ENCODE measurements at places on chromosomes 1 and 21.

DNA sequence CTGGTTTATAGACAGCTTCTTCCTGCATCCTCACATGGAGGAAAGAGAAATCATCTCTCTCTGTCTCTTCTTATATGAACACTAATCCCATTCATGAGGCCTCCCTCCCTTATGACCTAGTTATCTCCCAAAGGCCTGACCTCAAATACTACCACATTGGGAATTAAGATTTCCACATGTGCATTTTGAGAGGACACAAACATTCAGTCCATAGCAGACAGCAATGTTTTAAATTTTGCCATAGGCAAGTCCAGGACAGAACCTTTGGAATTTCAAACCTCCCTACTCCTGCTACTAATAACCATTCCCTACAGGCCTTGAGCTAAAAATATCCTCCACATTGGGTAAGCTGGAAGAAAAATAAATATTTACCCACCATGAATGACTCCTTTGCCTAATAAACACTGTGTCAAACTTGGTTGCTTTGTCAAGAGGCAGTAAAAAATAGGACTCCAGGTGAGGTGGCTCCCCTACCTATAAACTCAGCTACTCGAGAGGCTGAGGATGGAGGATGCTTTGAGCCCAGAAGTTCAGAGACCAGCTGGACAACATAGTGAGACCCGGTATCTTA is 113.7 kb downstream of the ZNF281 start:
- no peak for DNase-seq

DNA sequence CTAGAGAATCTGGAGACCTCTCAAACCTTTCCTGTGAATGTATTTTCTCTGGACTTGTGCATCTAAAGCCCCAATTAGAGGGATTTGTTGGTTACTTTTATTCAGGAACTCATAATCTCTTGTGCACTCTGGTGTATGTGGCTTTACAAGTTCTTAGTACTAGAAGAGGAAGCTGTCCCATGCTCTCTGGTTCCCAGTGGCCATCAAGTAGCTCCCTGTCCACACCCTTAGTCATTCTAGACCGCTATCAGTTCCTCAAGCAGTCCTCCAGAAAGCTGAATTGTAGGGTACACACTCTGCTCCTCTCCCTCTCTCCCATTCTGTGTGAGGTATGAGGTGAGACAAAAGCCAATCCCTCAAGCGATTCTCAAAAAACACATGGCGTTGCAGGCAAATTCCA is 470.3 kb downstream of the PTPRC start:
- no peak for DNase-seq

GRCh38 chr1:191669629-191670028 is 488.6 kb upstream of the RGS18 start:
- DNase-seq: no peak

DNA sequence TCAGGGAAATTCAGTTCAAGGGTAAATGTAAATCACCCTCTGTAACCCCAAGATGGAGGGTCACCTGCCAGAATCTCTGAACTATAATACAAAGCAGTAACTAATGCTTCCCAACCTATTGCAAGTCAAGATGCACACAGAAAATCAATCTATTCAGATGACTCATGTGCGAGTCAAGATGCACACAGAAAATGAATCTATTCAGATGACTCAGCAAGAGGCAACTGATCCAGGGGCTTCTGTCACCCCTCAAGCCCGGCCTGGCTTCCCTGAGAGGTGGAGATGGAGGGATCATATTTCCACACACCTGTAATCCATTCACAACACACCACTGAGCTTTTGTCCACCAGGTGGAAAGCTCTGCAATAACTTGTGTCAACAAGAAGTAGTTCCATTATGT is 17.4 kb upstream of the HIVEP3 start:
- no peak for DNase-seq

DNA sequence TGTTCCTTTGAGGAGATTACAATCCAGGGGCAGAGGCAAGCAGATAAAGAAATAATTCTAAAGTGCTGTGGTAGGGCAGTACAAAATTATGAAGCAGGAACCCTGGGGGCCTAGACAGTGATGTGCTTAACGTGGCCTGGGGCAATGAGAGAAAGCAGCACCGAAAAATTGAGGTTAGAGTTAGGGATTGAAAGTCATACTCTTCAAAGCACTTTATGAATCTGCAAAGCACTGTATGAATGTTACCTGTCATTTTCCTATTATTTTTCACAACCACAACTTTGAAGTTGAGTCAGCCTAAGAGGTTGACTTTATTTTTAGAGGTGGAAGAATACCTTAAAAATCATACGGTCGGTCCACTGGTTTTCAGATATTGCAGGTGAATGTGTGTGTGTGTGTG is 183.4 kb upstream of the NFIA start:
- DNase-seq: no peak

GRCh38 chr1:27405074-27405473 is 12.7 kb downstream of the GPR3 start:
- DNase-seq: no peak

GRCh38 chr1:244598611-244599010 is 54.3 kb upstream of the DESI2 start:
- DNase-seq: no peak

DNA sequence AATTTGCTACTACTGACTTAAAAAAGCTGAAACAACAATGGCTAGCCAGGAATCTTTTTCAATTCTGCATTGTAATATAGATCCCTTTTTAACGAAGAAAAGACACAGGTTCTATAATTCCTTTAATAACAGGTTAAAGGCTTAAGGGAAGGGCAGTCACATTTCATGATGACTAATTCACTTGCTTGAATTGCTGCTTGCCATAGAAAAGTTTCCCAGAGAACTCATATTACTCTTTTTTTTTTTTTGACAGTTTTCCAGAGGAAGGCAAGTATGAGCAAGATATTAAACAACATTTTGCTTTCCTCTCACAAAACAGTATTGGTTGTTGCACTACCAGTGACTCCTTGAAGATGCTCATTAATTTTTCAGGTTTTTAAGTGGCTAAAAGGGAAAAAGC is 60.9 kb downstream of the IL23R start:
- no peak for DNase-seq

GRCh38 chr1:203691447-203691846 is 64.8 kb downstream of the ATP2B4 start:
- DNase-seq: no peak

- DNase-seq: no peak
Measured at GRCh38 chr21:36487641-36488307, 7.9 kb upstream of the CLDN14 start.

DNA sequence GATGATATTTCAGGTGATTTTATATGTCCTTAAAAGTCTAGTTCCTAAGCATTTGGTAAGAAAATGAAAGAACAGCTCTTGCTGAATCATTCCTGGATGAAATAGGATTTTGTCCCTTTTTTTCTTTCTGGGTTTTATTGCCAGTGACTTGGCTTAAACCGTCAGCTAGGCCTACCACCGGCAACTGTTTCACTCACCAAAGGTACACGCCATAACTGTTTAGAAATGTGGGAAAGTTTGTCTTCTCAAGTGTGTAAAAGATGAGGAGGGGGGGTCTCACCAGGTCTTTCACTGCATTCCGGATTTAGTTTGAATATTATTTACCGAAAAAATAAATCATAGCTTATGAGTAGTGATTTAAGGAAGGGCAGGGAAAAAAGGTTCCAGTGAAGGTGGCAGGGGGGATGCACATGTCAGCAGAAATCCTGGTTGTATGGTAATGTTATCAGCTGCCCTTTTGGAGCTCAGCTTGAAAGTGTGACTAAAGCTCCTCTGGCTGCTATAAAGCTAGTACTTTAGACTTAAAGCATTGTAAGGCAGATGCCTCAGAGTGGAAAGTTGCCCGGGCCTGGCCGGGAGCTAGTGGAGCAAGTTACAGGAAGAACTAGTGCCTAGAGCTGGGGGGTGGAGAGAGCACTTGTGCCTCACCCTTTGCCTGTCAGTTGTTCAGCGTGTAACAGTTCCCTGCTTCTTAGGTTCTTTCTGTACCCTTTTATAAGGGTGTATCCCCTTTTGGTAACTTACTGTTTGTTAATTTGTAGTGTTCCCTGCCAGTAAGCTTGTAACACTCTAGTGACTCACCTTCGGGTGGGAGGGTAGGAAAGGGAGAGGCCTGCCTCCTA is 3.1 kb downstream of the ATP1A1 start:
- no peak for DNase-seq

DNA sequence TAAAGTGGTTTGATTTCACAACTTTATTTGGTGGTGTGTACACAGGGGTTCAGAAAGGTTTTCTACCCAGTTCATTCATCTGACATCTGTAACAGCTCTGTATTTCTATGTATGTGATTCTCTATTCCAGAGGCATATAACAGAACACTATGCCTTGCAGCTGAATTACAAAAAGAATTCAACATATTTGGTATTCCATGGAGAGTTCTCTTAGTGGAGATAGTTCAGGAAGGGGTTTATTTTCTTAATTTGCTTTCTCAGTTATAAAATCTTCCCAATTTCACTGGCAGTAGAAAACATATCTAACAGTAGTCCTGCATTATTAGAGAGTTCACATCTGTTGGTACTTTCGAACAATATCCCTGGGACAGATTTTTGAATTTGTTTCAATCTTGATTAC is 207.9 kb upstream of the LYPLAL1 start:
- DNase-seq: no peak

DNA sequence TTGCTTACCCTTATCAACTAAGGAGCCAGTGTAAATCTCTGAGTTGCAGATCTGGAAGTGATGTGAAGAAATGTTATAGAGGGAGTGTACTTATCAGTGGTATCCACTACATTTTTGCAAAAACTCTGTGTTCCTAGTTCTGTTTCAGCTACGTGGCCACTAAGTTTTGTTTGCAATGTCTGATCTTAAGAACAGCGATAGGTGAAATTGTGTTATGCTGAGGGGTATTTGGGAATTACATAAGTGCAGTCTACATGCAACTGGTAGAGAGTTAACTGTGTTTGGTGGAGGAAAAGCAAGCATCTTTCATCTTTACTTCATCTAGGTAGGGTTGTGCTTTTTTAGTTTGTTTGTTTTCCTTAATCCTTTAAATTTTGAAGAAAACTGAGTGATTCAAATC is 198.8 kb upstream of the SGIP1 start:
- no peak for DNase-seq

DNA sequence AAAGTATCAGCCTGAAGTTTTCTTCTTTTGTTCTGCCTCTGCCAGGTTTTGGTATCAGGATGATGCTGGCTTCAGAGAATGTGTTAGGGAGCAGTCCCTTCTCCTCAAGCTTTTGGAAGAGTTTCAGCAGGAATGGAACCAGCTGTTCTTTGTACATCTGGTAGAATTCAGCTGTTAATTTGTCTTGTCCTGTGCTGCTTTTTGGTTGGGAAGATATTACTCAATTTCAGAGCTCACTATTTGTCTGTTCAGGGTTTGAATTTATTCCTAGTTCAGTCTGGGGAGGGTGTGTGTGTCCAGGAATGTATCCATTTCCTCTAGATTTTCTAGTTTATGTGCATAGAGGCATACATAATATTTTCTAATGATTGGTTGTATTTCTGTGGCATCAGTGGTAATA is 12.8 kb downstream of the ZNF678 start:
- no peak for DNase-seq

GRCh38 chr21:36396971-36397370 is 11.8 kb downstream of the CHAF1B start:
- no peak for DNase-seq

DNA sequence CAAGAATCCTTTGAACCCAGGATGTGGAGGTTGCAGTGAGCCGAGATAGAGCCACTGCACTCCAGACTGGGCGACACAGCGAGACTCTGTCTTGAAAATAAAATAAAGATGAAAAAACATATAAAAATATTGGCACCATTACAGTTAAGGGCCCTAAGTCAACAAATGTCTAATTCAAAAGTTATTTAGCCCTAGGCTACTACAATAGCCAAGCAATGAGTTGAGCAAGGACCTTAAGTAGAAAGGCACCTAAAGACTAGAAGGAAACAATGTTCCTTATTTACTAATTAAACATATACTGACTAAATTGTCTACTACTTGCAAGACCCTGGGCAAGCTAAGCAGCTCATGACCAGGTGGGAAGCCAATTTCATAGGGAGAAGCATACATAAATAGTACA is 4.1 kb downstream of the PIK3R3 start:
- no peak for DNase-seq

DNA sequence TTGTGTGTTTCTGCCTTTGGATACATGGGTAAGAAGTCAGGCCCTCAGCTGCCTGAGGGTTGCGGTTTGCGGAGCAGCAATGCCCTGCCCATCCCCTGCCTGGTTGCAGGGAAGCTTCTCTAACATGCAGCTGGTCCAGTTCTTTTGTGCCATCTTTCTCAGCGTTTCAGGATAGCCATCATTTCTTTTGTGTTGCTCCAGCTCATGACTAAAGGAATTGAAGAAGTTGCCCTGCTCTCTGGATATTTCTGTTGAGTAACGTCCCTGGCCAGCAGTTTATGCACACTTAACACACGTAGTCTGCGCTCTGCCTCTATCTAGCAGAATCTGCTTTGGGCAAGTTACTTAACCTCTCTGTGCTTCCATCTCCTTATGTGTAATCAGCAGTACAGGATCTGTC is 62.1 kb downstream of the DOP1B start:
- DNase-seq: no peak

DNA sequence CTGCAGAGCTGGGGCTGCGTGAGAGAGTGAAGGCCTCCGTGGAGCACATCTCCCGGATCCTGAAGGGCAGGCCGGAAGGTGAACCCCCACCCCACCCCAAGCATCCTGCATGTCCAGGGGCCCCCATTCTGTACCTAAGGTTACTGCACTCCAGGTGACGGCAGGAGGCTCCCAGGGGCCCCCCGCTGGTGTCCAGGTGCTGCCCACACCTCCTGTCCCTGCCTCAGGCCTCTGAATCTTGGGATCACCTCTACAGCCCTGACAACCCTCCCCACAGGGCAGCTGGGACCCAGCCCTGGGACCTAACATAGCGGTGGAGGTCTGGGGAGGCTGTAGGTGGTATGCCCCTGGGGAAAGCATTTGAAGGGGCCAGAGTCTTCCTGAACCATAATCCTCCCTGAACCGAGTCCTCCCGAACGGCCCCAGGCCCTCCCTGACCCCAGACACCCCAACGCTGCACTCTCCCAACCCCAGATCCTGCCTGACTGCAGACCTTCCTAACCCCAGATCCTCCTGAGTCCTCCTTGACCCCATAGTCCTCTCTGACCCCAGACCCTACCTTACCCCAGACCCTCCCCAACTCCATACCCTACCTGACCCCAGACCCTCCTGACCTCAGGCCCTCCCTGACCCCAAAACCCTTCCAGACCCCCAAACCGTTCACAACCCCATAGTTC is 33.5 kb downstream of the TRIM11 start:
- no peak for DNase-seq

GRCh38 chr1:224172229-224172628 is 10.8 kb upstream of the DEGS1 start:
- no peak for DNase-seq

DNA sequence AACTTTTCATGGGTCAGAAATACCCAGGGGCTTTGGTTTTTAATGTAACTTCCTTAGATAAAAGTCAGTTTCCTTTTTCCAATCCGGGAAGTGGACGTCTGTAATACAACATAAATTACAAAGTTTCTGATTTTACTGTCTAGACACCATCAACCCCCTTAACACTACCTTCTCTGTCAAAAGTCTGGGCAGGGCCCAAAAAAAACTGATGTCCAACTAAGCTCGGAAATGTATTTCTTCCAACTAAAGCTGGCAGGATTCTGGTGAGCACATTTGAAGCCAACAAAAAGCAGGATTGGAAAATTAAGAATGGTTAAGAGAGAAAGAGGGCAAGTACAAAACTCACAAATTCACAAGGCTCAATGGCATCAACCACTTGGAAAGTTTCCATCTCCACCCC is 24.3 kb downstream of the DDAH1 start:
- no peak for DNase-seq
